Vagina (tissue), 2 donors: ENCODE measurements at places on chromosomes 1 and 21.

GRCh38 chr1:85195703-85196102 lies 5.1 kb downstream of the SYDE2 start:
- DNase-seq, result no peak

GRCh38 chr1:61389194-61389925 lies 307.0 kb downstream of the NFIA start:
- no peak for DNase-seq

DNA sequence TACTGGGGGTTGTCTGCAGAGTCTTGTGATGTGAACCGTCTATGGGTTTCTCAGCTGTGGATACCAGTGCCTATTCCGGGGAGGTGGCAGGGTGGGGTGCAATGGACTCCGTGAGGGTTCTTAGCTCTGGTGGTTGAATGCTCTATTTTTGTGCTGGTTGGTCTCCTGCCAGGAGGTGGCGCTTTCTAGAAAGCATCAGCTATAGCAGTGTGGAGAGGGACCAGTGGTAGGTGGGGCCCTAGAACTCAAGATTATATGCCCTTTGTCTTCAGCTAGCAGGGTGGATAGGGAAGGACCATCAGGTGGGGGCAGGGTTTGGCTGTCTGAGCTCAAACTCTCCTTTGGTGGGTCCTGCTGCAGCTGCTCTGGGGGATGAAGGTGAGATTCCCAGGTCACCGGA lies 127.3 kb upstream of the PLD5 start:
- DNase-seq, result no peak

DNA sequence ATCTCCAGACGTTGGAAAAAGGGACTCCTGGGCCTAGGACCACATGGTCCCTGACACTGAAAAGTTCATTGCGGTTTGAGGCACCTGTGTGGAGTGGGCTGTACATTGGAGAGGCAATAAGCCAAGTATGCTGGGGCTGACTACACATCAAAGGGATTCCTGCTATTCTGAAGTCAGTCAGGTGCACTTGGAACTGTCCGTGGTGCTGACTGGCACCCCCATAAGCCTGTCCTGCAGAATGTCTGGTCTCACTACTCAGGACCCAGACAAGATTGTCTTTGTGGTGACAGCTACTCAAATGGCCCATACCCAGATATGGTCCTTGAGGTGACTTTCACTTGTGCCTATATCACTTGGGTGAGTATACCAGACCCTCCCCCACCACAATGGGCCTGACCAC lies 150.6 kb downstream of the RWDD3 start:
- DNase-seq, result no peak

GRCh38 chr1:88217386-88217785 lies 466.7 kb upstream of the PKN2 start:
- no peak for DNase-seq

DNA sequence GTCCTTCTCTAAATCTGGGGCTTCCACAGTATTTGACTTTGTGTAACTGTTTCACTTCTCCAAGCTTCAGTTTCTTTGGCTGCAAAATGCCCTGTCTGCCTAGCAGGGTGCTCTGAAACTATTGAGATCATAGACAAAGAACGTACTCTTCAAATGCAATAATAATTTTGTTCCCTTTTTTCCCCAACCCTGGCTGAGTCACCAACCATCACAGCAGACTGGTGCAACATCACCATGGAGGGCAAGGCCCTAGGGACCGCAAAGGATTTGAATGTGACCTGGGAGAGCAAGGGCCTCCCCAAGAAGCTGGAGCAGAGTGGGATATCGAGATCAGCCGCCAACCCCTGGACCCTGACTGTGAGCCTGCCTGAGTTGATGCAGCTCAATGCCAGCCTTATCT lies 115.0 kb downstream of the FCRL5 start:
- DNase-seq, result no peak

- DNase-seq, result no peak
Measured at GRCh38 chr1:120178799-120179756, 2.8 kb upstream of the SEC22B start.

DNA sequence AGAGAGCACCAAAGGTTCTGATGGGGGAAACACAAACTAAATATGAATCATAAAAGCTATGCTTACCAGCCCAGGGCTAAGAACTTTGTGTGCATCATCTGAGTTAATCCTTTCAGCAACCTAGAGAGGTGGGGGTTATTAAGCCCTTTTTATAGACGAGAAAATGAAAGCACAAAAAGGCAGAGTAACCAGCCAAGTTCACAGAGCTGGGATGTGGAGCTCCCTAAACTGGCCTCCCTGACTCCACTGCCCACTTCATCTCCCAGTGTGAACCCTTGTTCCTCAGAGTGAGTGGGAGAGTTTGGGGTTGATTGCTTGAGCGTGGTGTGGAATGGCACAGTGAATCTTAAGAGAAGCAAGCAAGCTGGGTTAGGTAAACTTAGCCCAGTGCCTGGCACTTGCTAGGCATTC lies 10.8 kb upstream of the BCAR3 start:
- no peak for DNase-seq

GRCh38 chr1:1361233-1361981 lies 3.1 kb upstream of the MXRA8 start:
- no peak for DNase-seq

DNA sequence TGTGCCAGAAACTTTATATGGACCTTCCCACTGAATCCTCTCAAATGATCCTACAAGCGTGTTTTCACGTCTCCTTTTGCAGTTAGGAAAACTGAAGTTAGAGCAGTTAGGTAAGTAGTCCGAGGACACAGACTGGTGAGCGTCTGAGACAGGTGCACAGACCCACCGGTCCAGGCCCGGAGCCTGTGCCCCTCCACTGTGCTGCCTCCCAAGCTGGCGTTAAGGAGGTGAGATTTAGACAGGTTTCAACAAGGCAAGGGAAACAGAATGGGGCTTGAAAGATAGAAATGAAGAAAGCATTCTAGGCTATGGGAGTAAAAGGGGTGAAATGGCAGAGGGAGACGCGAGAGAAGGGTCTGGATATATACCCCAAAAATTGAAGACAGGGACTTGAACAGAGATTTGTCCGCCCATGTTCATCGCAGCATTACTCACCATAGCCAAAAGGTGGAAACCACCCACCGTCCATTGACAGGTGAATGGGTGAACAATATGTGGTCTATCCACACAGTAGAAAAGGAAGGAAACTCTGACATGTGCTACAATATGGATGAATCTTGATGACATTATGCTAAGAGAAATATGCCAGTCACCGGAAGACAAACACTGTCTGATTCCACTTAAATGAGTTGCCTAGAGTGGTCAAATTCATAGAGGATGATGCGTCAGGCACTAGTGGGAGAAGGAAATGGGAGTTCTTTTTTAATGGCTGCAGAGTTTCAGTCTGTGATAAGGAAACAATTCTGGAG lies 15.7 kb upstream of the PKP1 start:
- peak; percentile 64 for DNase-seq

DNA sequence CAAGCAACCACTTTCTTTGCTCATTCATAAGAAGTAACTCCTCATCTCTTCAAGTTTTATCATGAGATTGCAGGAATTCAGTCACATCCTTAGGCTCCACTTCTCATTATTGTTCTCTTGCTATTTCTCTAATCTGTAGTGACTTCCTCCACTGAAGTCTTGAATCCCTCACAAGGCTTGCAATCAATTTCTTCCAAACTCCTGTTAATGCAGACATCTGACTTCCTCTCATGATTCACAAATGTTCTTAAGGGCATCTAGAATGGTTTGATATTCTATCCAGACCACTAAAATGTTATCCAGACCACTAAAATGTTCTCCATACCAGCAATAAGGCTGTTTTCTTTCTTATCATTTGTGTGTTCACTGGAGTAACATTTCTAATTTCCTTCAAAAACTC lies 528.1 kb downstream of the DPYD start:
- no peak for DNase-seq

DNA sequence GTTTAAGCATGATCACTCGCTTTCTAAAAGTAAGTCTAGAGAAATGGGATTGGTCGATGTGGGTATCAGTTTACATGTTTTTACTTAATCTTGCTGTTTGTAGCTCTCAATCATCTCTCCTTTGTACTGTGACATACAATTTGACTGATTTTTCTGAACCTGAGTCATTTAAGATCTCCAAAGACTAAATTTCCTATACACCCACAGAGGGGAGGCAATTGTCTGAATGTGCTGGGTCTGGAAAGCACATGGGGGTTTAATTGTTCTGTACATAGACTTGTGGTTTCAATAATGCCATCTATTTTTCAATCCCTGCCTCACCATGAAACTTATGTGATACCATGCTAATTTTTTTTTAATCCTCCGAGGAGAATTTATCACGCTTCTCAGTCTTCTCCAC lies 65.8 kb downstream of the USP25 start:
- DNase-seq, result no peak

- DNase-seq, result no peak
Measured at GRCh38 chr1:18714404-18715175, 83.9 kb downstream of the PAX7 start.

GRCh38 chr1:116873680-116874271 lies 35.9 kb upstream of the PTGFRN start:
- no peak for DNase-seq

DNA sequence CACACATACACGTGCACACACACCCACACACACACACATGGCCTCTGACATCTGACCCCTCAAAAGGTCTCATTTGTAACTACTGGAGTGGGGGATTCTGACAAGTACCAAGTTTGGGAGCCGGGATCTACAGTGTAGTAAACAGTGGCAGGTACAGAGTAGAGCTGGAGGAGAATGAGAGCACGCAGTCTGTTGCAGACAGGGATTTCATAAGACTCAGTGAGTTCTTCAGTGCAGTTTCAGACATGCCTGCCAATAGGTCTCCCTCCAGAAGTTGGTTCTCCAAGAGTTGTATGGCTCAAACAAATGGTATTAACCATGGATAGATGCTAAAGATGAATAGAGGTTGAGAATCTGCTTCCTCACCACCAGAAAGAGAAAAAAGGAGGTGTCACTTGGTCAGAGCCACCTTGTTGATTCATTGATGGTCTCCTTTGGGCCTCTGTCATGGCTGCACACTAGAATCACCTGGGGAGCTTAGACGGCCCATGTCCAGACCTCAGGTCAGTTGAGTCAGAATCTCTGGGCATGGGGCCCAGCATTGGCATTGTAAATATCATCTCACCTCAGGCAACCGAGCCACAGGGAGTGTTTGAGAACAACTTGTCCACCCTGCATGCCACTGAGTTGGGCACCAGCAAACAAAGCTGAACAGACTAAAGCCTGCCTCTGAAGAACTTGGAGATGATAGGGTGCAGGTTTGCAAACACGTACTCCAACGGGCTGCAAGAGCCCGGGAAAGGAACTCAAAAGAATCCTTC lies 122.1 kb downstream of the EDEM3 start:
- no peak for DNase-seq

DNA sequence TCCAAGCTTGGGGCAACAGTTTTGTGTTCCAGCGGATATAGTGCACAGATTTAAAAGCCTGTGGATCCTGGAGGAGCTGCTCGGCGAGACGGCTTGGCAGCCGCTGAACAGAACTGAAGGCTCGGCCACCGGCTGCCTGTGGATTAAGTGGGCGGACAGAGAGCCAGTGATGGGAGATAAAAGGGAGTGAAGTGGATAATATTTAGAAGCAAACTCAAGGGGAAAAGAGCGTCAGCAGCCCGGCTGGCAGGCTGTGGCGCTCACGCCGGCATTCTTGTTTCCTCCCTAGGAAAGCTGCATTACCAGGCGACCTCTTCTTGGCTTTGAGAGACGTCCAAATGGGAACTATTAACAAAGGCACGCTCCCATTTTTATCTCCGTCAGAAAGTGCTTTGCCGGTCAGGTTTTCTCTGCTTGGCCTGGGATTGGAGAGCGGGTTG lies 10.4 kb downstream of the TRABD2B start:
- no peak for DNase-seq

GRCh38 chr1:32372149-32372756 lies 9.9 kb downstream of the TSSK3 start:
- no peak for DNase-seq

- DNase-seq, result no peak
Measured at GRCh38 chr1:41715441-41716095, 203.2 kb downstream of the HIVEP3 start.

DNA sequence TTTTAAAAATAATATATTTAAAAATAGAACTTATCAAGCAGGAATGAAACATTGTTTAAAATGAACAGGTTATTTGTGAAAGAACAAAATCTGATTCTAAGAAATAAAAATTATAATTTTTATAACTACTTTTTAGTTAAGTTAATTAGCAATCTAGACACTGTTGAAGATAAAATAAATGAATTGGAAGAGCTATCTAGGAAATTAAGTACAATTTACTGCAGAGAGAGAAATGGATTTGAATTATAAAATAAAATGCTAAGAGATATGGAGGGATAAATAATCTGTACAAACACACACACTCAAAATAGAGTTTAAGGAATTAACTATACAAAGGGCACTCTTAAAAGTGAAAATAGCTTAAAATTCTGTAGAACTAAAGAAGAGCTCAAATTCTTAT lies 1123.1 kb downstream of the PLA2G4A start:
- DNase-seq, result no peak

DNA sequence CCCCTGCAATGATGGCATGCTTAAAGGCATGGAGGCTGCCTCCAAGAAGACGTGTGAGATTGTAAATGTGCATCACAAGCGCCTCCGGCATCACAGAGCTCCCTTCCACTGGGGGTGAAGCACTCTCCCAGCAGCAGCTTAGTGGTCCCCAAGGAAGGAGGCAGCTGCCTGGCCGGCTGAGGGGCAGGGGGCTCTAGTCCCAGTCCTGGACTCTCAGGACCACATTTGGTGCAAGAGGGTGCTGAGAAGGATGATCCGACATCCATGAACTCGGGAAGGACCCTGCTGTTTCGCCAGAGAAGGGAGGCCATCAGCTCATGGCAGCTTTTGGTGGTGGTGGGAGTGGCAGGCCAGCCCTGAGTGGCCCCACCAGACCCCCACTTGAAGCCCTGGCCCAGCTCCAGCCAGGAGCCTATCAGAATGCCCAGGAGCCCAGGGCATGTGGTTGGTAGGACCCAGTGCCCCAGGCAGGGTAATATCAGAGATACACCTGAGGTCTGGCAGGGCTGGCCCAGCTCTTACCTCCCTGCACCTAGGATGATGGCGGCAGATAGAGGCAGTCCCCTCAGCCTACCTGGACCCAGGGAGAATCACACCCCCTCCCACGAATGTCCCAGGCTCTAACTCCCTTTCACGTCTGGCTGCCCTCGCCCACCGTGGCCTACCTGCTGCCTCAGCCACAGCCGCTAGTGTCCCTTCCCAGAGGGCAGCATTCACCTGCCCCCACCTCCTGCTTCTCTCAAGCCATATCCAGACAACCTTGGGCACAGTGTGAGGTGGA lies 2.4 kb upstream of the WNT9A start:
- DNase-seq, result peak; percentile 78

GRCh38 chr1:58282623-58283387 lies 263.7 kb downstream of the OMA1 start:
- no peak for DNase-seq

- no peak for DNase-seq
Measured at GRCh38 chr1:61132645-61133334, 50.4 kb downstream of the NFIA start.

DNA sequence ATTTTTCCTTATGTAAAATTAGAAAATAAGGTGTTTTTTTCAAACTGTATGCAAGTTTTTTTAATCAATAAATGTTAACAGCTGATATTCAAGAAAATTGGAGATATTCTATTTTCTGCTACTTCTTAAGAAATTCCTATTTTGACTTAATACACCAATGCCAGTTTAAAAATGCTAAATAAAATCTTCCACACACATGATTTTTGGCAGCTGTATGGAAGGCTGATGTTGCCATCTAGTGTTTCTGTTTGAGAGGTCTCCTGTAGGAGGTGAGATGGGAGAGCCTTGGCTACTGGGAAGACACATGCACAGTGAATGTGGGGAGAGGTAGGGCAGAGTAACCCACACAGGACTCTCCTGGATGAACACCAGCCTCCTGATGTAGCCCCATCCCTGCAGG lies 29.2 kb upstream of the OR2B11 start:
- DNase-seq, result no peak
